Erythroblast (primary cell): ENCODE measurements at places on chromosomes 1 and 21.
A peak's percentile ranks its signal among the peaks of the same experiment; 100 is the strongest.

DNA sequence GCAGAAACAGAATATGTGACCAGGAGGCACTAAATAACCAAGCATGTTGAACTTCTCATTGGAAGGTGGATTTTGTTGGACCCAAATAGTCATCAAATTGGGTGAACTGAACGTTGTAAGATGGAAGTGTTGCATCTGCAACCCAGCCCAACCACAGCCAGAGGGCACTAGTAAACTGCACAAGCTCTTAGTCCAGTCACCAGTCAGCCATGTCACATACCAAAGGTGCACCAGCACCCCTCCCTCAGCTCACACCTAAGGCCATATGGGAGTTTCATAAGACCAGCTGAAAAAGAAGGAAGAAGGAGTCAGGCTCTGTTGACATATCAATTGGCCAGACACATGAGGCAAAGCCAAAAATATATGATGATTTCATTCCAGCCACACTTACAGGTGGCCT, 481.7 kb upstream of the NR5A2 start:
- peak; percentile 3 for DNase-seq

DNA sequence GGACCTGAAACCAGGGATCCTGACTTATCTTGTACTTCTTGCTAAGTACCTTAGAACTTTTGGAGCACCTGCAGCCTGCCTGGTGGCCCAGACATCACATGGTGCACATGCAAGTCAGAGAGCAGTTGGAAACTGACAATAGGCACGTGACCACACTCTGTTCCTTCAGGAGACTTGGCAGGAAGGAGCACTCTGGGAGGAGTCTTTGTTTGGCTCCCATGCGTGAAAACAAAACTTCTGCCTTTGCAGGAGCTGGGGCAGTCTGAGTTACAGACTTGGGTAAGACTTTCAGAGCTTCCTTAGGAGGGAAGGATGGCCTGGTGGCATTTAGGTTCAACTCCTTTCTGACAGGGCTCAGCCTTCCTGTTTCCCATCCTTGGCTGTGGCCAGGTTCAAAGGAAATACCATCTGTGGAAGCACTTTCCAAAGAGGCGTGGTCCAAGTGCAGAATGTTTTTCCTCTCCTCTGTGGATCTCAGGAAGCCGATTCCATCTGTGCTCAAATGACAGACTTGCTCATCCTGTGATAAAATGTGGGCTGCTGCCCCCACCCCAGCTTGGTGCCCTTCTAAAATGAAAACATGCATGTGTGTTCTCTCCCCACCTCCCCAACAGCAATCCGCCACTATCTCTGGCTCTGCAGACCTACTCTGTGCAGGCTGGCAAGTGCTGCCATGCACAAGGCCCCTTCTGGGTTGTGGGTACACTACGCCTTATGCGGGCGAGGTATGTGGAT, 14.1 kb upstream of the ZNF436 start:
- DNase-seq: no peak

GRCh38 chr1:193539731-193540459, 353.5 kb upstream of the B3GALT2 start:
- DNase-seq: no peak

DNA sequence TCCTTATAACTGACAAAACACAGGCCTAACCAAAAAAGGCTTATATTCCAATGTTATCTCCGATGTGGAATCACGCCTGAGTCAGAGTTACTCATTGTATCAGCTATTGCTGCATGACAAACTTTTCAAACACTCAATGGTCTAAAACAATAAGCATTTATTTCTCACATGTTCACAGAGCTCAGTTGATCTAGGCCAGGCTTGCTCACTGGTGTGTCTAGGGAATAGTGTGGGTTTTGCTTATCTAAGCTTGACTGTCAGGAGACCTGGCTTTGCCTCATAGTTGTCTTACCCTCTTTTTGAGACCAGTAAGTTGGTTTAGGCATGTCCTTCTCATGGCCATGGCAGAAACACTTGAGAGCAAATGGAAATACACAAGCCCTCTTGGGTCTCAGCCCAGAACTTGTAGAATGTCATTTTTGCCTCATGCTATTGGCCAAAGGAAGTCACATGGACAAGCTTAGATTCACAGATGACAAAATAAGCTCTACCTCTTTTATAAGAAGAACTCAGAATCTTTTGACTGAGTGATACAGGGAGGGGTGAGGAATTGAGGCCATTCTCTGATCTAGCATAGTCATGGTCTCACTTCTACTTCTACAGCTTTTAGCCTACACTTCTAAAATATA, 130.8 kb downstream of the HMCN1 start:
- DNase-seq: no peak

GRCh38 chr1:153474347-153474746, 13.9 kb upstream of the S100A7 start:
- no peak for DNase-seq

- DNase-seq: peak; percentile 89
Measured at GRCh38 chr1:211515090-211516023, 23.4 kb upstream of the RD3 start.

DNA sequence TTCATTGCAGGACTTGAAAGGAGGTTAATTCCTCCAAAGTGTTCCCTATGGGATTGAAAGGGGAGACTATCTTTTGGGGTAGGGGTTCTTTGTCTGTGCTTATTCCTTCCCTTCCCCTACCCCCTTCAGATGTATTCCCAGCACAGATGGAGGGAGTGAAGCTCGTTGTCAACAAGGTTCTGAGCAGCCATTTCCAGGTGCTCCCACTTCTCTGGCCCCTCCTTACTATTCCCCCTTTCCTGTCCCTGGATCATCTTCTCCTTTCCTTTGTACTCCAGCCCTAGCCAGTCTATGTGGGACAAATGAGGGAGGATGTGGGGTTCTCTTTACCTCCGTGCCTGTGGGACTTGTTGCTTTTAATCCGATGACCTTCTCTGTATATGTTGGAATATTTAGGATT, 899 bp downstream of the TOMM40L start:
- no peak for DNase-seq

DNA sequence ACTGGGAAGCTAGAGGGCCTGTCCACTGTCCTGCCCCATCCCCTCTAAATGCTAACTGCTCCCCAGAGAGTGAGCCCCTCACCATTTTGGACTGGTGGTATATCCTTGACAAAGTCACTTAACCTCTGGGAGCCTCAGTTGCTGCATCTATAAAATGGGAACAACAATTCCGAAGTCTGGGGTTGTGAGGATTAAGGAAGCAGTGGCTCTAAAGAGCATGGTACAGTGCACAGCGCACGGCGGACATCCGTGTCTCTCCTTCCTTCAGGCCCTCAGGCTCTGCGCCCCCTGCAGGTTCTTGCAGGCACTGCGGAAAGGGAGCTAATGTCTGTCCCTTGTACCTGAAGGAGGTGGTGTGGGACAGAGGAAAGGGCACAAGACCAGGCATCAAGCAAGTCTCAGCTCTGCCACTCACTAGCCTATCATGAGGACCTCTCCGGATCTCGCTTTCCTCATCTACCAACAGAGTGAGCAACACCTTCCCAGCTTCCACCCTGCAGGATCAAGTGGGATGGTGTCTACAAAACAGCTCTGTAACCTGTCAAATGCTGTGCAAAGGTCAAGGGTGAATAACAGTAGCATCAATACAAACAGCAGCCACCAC, 20.1 kb downstream of the ECE1 start:
- DNase-seq: peak; percentile 85

GRCh38 chr21:34035619-34036354, 37.6 kb upstream of the MRPS6 start:
- no peak for DNase-seq

GRCh38 chr1:167881786-167882185, 32.1 kb downstream of the ADCY10 start:
- no peak for DNase-seq

GRCh38 chr1:225318706-225319575, 108.9 kb downstream of the LBR start:
- DNase-seq: peak; percentile 49

DNA sequence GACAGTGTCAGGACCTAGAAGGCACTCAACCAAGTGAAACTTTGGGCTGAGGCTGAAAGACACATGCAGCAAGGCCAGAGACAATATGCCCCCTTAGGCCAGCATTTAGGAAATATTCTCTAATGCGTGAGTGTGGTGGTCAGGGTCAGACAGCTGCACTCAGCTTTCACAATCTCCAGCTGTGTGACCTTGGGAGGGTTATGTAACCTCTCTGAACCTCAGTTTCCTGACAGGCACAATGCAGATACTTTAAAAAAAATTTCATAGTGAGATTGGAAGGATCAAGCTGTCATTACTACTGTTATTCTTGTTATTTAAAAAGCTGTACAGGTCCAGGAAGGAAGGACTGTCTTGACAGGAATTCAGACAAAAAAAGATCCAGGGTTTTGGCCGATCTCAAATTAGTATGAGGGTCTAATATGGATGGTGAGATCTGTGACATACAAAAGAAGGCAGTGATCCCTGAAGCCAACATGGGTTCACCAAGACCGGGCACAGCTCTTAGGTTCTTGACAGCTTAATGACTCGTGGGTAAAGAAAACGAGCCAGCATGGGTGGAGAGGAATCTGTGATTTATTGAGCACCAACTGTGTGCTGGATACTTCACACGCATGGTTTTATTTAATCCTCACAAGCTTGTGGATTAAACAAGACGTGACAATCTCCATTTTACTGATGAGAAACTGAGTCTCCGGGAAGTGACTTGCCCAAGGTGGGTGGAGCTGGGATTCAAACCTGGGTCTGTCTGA, 54.6 kb upstream of the POU3F1 start:
- DNase-seq: no peak

GRCh38 chr1:20185834-20186782, at the start of the genes PLA2G2C and UBXN10:
PLA2G2C (minus strand) TSS chr1:20186518; CDS start chr1:20177363, 9,155 bp downstream.
UBXN10 (plus strand) TSS chr1:20186096; CDS start chr1:20190562, 4,466 bp downstream.
- peak; percentile 85 for DNase-seq

DNA sequence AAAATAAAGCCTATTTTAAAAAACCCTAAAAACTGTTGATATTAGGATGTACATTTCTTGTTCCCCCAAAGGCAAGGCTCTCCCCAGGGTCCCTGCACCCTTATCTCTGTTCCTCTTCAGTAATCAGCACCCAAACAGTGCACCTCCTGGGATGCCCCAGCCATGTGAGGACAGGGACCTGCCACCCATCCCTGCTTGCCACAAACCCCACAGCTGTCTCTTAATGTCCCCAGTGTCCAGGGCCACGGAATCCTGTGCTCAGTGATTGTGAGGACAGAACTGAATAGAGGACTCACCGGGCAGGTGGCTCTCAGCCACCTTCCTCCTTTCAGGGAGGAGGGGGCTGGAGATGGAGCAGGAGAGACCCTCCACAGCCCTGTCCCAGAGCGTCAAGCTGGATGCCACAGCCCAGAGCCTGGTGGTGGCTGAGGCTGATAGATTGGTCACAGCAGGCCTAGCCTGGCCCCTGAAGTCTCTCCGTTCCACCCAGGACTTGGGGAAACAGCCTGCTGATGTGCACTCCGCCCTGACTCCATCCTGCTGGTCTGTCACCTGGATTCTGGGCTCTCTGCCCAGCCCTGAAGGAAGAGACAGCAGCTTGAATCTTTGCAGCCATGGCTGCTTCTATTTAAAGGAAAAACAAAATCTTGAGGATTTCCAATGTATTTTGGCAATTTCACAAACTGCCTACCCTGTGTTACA, 23.1 kb downstream of the RNF187 start:
- DNase-seq: peak; percentile 72

DNA sequence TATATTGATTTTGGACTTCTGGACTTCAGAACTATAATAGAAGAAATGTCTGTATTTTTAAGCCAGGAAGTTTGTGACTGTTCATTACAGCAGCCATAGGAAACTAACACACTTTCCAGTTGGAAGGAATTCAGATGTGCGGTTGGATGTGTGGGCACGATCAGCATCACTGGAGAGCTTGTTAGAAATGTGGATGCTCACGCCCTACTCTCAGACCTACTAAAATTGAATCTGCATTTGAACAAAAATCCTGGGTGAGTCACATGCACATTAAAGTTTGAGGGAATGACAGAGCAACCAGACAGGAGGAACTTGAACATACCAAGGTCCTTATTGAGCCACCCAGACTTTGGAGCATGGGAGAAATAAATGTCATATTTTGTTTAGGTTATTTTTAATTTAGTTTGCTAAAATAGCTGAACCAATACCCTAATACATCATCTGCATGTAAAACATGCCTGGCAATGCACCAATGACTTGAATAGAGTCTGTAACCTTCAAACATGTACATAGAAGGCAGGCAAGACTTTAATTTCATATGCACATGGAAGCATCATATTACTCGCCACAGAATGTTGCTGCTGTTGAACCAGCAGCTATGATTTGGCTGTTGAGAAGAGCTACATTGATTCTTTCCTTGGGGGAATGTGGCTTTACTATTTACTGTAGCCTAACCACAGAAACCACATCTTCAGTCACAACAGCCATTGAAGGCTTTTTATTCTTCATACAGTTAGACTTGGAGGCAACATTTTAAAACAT, 346.2 kb downstream of the BARHL2 start:
- DNase-seq: no peak

GRCh38 chr1:169161496-169162194, 55.2 kb downstream of the ATP1B1 start:
- DNase-seq: no peak

DNA sequence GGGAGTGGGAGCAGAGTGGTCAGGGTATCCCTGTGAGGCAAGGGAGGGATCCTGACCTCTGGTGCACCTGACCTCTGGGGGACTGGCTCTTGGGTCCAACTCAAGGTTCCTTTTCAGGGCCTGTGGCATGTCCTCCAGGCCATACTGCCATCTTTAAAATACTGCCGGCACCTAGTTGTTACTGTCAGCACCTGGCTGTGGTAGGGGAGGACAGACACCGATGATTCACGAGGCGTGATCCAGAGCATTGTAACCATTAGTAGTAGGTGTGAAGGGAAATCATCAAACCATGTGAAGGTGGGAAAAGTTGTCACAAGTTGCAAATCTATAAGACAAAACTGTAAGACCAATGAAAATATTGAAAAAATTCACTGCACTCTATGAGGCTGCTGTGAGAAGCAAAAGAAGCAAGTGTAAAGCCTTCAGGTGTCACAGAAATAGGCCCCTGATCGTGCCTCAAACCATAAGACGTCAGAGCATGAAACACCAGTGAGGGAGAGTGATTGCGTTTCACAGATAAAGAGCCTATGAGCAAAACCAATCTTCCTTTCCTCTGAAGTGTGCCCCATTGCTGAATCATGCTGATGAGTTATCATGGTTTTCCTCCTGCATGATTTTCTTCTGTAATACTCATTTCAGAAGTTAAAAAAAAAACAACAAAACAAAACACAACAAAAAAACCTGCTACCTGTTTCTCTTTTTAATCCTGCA, 55.3 kb downstream of the CDC7 start:
- DNase-seq: peak; percentile 41

- no peak for DNase-seq
Measured at GRCh38 chr1:20191266-20191825, 5.0 kb upstream of the PLA2G2C start.

DNA sequence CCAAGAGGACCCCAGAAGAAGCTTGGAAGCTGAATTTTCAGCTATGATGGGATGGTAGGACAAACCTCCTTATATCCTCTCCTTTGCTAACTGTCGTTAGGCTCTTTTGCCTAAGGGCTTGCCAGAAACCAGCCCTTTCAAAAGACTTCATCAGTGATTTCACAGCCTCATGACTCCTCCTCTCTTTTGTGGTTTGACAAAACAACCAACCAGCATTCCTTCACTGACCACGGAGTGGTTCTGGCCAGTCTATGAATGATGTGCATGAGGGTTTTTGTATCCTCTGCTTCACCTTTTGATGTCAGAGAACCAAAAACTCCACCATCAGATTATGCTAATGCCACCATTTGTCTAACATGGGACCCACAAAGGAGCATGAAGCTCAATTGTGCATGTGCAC, 116.9 kb upstream of the COA6 start:
- no peak for DNase-seq

- DNase-seq: peak; percentile 48
Measured at GRCh38 chr1:199859491-199859933, 168.0 kb upstream of the NR5A2 start.
